ENCODE measurements at places on chromosomes 3 and 15.
A peak's percentile ranks its signal among the peaks of the same experiment; 100 is the strongest.

GRCh38 chr3:185409957-185410356, 47.0 kb downstream of the MAP3K13 start:
- no peak for DNase-seq

DNA sequence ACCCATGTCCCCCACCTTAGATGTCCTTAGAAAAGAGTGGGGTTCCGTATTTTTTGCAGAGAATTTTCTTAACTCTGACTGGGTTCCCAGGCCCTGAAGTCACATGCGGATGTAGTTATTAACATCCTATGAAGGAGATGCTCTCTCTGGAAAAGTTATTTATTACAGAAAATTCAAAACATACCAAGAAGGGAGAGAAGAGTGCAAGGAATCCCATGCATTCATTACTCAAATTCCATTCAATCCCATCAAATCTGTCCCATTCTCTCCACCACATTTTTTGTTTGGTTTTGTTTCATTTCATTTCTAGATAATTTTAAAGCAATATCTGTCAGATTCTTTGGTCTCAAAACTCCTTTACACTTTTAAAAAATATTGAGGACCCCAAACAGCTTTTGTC, 34.3 kb upstream of the ANKRD34C start:
- no peak for DNase-seq

DNA sequence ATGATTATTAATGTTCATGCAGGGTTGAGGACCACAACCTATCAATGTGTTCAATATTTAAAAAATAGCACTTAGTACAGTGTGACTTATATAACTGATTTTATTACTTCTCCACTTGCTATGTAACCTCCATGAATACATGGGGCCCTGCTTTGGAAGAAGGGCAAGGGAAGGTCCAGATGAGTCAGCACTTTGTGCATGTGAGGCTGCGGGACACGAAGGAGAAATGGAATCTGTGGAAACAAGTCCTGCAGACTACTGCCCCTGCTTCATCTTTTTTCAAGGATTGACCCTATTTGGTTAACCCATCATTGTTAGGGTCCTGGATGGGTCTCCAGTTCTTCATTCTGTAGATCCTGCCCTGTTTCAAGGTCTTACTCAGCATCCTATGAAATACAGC, 1.6 kb downstream of the NXPE3 start:
- peak; percentile 52 for DNase-seq

DNA sequence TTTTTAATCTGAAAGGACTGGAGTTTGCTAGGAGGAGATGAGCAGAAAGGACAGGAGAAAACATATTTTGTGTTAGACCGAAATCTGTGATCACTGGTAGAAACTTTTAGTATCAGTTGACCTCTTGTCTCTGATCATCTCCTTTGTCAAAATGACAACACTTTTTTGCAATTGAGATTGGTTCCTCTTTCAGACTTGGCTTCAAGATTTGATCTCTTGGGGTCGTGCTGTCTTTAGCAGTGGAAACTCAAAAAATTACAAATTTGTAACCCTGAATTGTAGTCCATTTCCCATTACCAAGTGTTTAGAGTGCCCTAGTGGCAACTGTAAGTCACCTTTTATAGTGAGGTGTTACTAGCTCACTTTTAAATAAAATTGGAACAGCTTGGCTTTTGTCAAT, 107.4 kb downstream of the KLHL25 start:
- DNase-seq = no peak

DNA sequence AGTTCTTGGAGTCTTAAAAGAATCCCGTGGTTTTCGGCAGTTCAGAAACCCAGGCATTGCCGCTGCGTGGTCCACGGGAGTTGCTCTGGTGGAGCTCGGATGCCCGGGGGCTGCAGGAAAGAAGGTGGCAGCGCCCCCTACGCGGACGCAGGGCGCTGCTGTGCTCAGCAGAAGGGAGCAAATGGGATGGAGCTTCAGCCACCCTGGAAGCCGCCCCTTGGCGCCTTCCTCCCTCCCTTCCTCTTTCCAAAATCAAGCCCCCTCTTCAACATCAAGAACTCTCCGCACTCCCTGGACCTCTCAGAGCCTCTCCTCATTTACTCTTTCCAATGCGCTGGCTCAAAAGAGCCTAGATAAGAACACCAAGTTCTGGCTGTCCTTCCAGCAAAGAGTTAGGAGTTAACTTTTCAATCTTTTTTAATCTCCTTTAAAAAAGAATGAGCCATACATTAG, 880 bp upstream of the CHRNA7 start:
- no peak for DNase-seq

- DNase-seq = no peak
Measured at GRCh38 chr3:22858486-22858885, 344.6 kb upstream of the UBE2E2 start.
